ENCODE measurements at places on chromosomes 16 and 17. TPM values are rescaled to one million over a fixed set of nuclear protein-coding genes. Genes with fewer than 3 reads are reported as not detected.

- no peak for DNase-seq
Observed at GRCh38 chr17:48177816-48178215, 70.2 kb downstream of the SNX11 start.

DNA sequence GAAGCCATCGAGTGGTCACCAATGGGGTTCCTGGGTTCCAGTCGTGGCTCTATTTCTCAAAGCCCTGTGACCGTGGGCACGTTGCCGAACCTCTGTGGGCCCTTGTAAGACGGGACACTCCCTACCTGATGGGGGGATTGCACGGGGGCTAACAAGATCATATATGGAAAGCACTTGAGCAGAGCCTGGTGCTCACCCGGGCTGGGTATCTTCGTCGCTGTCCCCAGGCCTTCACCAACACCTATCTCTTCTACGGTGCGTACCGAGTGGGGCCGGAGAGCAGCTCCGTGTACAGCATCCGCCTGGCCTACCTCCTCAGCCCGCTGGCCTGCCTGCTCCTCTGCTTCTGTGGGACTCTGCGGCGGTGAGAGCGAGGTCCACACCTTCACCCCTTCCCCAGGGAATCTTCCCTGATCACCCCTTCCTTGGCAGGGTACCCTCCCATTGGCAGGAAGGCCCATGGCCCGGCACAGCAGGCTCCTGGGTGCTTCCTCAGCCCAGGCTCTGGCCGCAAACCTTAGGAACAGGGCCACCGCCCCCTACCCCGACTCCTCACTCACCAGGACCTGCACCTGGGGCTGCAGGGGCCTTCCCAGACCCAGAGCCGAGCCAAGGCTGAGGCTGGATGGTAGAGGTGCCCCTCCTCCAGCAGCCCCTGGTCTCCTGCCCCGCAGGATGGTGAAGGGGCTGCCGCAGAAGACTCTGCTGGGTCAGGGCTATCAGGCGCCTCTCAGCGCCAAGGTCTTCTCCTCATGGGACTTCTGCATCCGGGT is 2.8 kb downstream of the TMC8 start:
- no peak for DNase-seq

GRCh38 chr16:87782033-87782432 is 16.2 kb upstream of the KLHDC4 start:
- no peak for DNase-seq

Gene E4F1
- 34.4 TPM for total RNA-seq

- no peak for DNase-seq
Observed at GRCh38 chr17:5122586-5123342, 6.9 kb downstream of the USP6 start.

DNA sequence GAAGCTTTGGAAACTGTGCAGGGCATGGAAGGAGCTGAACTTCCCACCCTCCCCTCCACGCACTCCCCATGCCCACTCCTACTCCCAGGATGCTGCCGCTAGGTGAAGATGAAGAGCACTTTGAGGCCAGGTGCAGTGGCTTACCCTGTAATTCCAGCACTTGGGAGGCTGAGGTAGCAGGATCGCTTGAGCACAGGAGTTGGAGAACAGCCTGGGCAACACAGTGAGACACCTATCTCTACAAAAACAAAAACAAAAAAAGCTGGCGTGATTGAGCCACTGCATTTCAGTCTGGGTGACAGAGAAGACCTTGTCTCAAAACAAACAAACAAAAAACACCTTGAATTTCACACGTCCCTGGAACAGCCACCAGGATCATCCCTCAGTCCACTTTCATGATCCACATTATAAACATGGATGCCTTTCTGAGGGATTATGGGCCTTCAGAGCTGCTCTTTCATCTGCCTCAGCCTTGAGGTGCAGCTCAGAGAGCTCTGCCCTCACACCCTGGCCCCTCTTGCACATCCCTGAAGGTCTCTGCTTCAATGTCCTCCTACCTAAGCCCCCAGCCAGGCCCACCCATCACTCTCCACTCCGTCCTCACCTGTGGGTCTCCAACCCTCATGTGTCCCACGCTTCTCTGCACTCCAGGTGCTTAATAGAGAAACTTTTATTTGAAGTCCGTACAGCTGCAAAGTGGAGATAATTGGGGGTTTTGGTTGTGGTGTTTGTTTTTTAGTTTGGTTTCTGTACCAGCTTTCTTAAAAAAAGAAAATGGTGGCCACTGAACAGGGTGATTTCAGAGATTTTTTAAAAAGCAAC is 25.8 kb downstream of the PHB1 start:
- DNase-seq: no peak

Gene KIF1C
- 189 TPM for total RNA-seq

- DNase-seq: peak; percentile 43
Observed at GRCh38 chr17:79026376-79027273, 2.7 kb downstream of the C1QTNF1 start.

- no peak for DNase-seq
Observed at GRCh38 chr17:27610304-27610677, 20.7 kb upstream of the LGALS9 start.

DNA sequence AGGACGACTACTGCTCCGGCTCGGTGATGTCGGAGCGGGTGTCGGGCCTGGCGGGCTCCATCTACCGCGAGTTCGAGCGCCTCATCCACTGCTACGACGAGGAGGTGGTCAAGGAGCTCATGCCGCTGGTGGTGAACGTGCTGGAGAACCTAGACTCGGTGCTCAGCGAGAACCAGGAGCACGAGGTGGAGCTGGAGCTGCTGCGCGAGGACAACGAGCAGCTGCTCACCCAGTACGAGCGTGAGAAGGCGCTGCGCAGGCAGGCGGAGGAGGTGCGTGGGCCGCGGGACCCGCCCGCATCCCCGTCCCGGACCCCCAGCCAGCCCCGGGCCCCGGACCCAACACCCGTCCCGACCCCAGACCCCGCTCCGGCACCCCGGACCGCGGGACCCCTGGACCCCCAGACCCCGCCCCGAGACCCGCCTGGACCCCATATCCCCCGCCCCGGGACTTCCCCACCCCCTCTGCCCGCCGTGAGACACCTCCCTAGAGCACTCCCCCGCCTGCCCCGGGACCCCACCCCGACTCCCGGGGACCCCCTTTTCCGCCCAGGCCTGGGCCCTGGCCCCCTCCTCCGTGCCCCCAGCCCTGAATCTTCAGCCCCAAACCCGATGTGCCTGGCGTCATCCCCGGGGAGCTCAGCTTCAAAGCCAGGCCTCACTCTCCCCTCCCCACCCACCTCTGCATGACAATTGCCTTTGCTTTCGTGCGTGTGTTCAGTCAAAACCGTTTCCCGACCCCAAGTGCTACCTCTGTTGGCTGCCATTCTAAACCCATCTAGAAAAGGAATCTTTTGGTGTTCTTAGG is 594 bp downstream of the MAPK8IP3 start:
- DNase-seq: peak; percentile 52

DNA sequence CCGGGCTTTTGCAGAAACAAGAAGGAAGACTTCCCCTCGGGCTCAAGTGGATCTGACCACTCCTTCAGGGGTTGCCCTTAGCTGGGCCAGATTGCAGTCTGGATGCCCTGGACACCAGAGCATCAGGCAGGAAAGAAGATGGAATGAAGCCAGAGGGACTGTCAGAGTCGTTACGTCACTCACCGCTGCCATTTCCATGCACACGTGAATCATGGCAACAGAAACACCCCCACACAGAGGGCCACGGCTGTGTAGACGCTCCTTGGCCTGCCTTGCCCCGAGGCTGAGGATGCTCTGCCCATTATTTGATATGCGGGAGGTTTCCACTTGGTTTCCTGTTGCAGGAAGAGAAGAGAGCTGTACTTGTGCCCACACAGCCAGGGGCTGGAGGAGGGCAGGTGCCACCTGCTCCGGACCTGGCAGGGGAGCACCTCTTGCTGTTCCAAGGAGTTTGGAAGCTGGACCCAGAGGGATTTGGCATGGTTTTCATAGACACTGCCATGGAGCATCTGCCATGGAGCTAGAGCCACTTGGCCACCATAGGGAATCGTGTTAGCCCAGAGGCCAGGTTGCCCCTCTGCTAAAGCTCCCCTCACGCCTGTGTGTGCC is 29.4 kb downstream of the RBFOX3 start:
- DNase-seq: no peak

DNA sequence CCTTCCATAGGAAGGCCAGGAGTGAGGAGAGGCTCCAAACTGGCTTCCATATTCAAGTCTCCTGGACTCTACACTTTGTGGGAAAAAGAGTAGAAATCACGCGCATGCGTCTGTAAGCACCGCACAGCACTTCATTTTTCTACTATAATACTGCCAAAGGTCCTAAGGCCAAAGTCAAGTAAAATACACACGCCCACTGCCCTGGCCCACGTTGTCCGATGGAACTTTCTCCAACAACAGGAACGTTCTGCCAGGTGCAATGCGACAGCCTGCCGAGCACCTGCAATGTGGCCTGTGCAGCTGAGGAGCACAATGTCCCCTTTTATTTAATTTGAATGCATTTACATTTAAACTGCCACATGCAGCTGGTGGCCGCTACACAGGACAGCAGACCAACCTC is 23.5 kb downstream of the DNASE1 start:
- DNase-seq: no peak

Data from dermis blood vessel endothelial cell (primary cell).